CD4-positive, alpha-beta T cell treated with Interleukin-15 for 1 hour (primary cell): ENCODE measurements at places on chromosomes 2 and 18.

- DNase-seq = no peak
Observed at GRCh38 chr2:186590350-186590758, 498 bp downstream of the ITGAV start.

- no peak for DNase-seq
Observed at GRCh38 chr18:42527766-42528165, 572.7 kb downstream of the PIK3C3 start.

GRCh38 chr2:176997074-176997791 lies 215.4 kb upstream of the HNRNPA3 start:
- peak; percentile 22 for DNase-seq

DNA sequence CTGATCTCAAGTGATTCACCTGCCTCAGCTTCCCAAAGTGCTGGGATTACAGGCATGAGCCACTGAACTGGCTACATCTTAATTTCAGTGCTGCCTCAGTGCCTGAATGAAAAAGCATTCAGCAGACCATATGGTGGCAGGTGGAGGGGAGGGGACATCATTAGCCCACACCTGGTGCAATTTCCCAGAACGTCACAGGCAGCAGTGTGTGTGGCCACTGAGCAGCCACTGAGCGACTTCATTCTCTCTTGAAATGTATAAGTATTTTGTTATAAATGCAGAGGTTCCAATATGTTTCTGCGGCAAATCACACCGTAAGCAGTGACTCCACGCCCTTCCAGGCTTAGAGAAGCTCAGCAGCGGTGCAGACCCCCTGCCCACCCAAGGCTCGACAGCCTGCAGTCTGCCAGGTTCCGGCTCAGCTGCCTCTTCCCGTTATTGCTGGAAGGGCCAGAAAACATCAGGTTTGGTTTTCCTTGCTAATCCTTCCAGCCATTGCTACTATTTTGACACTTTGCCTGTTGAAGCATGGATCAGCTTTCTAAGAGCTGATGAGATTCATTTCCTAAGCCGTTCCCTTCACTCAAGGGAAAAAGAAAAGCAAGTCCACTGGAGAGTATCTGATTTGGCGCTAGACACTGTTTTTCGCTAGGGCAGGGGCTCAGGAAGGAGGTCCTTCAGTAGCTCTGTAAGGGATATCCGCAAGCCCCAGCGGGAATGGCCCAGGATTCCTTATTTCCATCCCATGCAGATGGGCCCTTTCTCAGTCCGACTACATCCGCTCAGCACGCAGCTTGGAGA lies 250.7 kb downstream of the VAPA start:
- no peak for DNase-seq

DNA sequence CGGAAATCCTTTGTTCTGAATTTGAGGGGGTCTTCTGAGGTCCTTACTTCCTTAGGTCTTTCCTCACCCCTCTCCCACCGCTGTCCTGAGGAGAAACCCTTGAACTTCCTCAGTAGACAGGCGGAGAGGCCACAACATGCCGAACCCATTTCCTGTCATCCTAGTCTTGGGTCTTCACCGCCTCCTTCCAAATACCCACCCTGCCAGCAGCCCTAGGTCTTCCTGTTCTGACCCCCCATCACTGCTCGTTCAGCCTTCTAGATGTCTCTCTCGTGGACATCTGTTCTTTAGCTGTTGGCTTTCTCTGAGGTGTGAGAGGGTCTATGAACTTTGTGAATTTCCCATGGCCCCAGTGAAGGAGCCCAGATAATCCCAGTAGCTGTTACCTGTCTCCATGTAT lies 27.2 kb upstream of the CYP27A1 start:
- DNase-seq = no peak

DNA sequence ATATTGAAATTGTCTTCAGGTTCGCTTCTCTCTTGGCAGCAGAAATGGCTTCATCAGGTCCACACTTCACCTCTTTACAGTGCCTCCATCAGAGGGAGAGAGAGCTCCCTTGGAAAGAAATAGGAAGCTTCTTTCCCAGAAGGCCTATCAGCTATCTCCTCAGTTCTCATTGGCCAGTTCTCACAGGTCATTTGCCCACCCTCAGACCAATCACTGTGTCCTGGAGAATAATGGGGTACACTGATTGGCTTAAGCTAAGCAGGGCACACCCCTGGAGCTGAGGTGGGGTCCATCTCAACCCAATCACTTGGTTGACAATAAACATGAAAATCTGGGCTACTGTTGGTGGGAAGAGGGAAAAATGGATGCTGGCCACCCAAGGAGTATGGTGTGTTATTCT lies 5.2 kb downstream of the GNLY start:
- DNase-seq = no peak

GRCh38 chr18:22701326-22701725 lies 231.8 kb upstream of the RBBP8 start:
- DNase-seq = no peak
